ENCODE measurements at places on chromosomes 16 and 17. TPM values are rescaled to one million over a fixed set of nuclear protein-coding genes. Genes with fewer than 3 reads are reported as not detected.
A peak's percentile ranks its signal among the peaks of the same experiment; 100 is the strongest.

DNA sequence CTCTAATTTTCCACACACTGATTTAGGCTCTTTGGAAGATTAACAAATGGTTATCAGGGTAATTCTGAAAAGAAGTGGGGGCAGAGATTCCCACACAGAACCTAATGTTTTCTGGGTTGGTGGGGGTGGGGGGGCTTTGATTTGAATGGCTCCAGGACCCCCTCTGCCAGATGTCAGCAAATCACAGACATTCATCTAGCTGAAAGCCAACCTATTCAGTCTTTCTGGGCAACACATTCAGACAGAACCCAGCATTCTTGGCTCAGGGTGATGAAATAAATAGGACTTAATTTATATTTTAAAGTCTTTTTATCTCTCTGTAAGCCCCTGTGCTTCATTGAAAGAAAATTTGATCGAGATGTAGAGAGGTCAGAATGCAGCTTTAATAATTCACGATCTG is 533.2 kb downstream of the XYLT1 start:
- no peak for DNase-seq

- DNase-seq = no peak
These were observed 324.6 kb downstream of the C16orf95 start for GRCh38 chr16:86992587-86992986.

Gene CDRT15L2
- total RNA-seq = not detected

Gene TBC1D26
- not detected for total RNA-seq

- no peak for DNase-seq
These were observed 81.4 kb downstream of the SLC39A11 start for GRCh38 chr17:73011016-73011486.

GRCh38 chr17:29524692-29525091 is 42.1 kb downstream of the ABHD15 start:
- no peak for DNase-seq

Gene NLGN2
- total RNA-seq = 8.4 TPM

Gene OTOP3
- 0.25 TPM for total RNA-seq

Gene RBFOX1
- 0.28 TPM for total RNA-seq

GRCh38 chr17:51245535-51245934 is 14.3 kb downstream of the MBTD1 start:
- no peak for DNase-seq

Gene LDHD
- 7.0 TPM for total RNA-seq

DNA sequence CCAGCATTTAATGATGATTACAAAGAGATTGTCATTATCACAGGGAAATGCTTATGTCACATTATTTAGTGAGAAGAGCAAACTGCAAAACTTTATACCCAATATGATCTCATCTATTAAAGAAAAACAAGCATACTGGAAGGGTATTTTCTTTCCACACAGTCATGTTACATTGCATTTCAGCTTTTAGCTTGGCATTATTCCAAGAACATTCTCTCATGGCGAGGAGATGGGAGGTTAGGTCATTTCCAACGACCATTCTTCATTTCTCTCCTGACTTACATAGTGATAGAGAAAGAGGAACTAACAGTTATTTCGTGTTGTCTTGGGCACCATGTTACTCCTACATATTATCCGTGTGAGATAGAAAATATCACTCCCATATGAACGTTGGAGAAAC is 309.4 kb upstream of the XYLT1 start:
- DNase-seq = no peak

Gene NUPR1
- 67.5 TPM for total RNA-seq

DNA sequence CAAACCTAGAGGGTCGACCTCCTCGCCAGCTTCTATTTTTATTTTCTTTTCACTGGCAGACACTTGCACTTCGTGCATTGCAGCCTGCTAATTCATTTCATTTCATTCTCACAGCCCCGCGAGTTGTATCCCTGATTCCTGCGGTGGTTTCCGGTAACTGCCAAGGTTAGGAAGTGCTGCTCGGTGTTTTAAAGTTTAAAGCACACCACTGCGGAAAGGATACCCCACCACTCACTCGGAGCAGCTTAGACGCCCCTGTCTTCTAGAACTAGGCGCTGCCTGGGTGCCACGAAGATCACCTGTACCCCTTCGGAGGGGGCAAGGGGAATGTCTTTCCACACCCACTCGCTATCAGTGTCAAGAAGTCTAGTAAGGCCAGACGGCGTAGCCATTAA is 509 bp downstream of the CNEP1R1 start:
- peak; percentile 20 for DNase-seq

Gene DOC2A
- total RNA-seq = 0.34 TPM

DNA sequence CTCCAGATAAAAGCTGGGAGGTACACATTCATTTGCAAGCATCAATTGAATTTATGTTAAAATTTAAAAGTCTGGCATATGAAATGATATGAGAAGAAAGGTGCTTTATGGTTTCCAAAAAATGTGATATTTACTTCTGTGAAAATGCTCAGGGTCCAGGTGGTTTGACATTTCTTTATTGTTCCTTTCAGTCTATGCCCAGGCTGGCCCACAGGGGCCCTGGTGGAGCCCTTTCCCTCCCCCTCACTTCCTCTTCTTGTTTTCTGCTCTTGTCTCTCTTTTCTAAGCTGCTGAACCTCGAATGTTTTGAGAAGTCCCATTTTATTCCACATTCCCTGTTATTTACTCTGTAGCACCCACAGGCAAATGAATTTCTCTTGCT is 127.8 kb downstream of the HS3ST3B1 start:
- no peak for DNase-seq

Gene SKAP1
- total RNA-seq = 5.2 TPM

Gene NOG
- total RNA-seq = 0.13 TPM

Gene SIAH1
- 7.2 TPM for total RNA-seq

Gene GPRC5C
- total RNA-seq = 49.4 TPM

DNA sequence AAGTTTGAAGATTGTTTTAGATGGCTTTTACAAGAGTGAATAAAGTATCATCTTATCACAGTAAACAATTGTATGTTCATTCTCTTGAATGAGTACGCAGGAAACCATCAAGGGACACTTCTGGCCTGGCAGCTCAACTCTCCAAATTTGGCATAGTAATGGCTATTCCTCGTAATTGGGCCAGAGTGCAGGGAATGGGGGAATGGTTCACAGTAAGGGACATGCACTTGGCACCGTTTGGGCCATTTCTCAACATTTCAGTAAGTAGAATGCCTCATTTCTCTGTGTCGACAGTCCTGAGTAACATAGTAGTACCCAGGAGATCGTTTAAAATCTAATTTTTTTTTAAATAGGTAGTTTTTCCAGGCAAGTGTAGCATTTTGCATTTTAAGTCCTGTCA is 309.6 kb downstream of the KCNJ2 start:
- DNase-seq = no peak

- DNase-seq = no peak
These were observed 70.3 kb downstream of the RAI1 start for GRCh38 chr17:17751489-17752088.

Gene SPATA32
- total RNA-seq = not detected

GRCh38 chr17:8153525-8153956 is 1.3 kb upstream of the PER1 start:
- DNase-seq = peak; percentile 92

Gene CA5A
- total RNA-seq = not detected

DNA sequence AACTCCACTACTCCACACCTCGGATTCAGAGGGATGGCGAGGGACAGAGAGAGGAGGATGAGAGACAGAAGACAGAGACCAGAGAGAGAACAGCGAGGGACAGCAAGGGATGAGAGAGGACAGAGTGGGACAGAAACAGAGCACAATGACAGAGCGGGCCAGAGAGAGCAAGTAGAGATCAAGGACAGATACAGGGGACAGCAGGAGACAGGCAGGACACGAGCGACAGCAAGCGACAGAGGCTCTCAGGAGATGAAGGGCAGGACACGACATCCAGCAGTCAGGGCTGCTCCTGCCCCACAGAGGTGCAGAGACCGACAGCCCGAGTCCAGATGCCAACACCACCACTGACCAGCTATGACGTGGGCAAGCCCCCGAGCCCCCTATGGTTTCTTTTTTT is 14.9 kb downstream of the CORO7 start:
- no peak for DNase-seq

DNA sequence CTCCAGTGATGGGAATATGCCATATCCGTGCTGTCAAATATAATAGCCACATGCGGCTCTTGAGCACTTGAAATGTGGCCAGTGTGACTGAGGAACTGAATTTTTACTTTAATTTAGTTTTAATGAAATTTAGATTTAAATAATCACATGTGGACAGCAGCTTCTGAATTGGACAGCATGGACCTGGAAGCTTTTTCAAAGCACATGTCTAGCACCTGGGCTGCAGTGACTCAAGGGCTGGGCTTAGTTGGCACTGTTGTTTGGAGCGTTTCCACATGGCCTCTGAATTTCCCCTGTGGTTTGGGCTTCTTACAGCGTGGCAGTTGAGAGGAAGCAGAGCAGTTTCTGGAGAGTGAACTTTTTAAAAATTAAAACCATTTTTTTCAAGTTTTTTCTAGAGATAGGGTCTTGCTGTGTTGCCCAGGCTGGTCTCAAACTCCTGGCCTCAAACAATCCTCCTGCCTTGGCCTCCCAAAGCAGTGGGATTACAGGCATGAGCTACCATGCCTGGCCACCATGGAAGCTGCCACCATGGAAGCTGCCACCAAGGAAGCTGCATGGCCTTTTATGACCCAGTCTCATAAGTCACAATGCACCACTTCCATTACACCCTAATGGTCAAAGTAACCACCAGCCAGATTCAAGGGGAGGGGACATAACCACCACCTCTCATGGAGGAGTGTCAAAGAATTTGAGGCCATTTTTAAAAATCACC is 6.7 kb upstream of the TOB1 start:
- DNase-seq = peak; percentile 65

Gene ABI3
- total RNA-seq = 1.3 TPM

- no peak for DNase-seq
These were observed 1550.3 kb downstream of the CDH8 start for GRCh38 chr16:60485872-60486489.

Gene DOC2B
- 12.9 TPM for total RNA-seq

Gene GDPD3
- total RNA-seq = 1.3 TPM

Gene TNS4
- total RNA-seq = not detected

DNA sequence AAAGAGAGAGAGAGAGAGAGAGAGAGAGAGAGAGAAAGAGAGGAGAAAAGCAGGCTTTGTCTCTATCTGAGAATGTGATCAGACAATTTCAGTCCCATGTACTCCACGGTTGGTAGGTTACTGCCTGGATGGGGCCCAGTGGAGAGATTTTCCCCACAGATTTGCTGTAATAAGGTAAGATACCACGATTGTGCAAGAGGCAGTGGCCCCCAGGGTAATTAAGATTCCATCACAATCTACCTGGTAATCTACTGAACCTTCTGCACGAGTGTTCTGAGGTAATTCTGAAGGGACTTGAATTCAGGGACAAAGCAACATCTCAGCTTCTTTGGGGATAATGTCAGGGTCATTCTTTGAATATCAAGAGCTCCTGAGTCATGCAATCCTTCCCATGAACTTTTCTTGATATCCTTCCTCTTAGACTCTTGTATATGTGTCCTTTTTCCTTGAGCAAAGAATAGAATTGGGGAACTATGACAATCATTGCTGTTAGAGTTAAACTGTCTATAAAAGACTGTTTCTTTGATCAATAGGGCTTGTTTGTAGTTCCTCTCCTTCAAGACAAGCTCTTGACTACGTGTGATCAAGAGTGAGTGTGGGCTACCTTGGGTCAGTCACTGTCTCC is 306.6 kb downstream of the MAF start:
- no peak for DNase-seq
